NCI-H774 (cell line): ENCODE measurements at places on chromosomes 2 and 18.

GRCh38 chr18:33960417-33960816 lies 264.3 kb downstream of the NOL4 start:
- peak; percentile 41 for DNase-seq

DNA sequence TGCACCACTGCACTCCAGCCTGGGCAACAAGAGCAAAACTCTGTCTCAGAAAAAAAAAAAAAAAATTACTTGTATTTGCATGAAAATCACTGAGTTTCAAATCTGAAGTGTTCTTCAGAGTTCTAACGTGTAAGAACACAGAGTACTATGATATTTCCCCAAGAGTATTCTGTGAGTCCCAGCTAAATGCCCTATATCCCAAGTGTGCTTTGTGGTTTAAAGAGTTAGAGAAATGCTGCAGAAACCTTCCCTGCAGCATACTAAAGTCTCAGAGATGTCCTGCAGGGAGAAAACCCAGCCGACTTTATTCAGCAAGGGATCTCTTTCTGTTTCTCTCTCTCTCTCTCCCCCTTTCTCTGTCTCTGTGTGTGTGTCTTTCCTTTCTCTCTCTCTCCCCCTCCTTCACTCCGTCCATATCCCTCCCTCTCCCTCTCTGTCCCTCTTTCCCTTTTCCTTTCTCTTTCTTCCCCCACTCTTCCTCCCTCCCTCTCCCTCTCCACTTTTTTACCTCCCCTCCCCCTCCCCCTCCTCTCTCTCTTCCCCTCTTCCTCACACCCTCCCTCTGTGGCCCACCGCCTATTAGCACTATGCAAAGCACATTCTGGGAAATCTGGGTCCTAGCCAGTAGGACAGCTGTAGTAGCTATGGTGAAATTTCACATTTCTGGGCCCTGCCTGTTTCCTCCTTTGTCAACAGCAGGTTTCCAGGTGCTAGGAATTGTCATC lies 54.2 kb downstream of the ACTR2 start:
- DNase-seq, result no peak

GRCh38 chr2:126720638-126721037 lies 64.7 kb downstream of the GYPC start:
- no peak for DNase-seq

GRCh38 chr2:14263053-14263452 lies 369.5 kb upstream of the LRATD1 start:
- no peak for DNase-seq

GRCh38 chr2:124024561-124025170 lies 421 bp upstream of the CNTNAP5 start:
- DNase-seq, result no peak

- peak; percentile 26 for DNase-seq
Measured at GRCh38 chr2:109644571-109645275, 30.6 kb downstream of the SOWAHC start.

GRCh38 chr2:187422282-187422681 lies 25.8 kb downstream of the CALCRL start:
- DNase-seq, result no peak

DNA sequence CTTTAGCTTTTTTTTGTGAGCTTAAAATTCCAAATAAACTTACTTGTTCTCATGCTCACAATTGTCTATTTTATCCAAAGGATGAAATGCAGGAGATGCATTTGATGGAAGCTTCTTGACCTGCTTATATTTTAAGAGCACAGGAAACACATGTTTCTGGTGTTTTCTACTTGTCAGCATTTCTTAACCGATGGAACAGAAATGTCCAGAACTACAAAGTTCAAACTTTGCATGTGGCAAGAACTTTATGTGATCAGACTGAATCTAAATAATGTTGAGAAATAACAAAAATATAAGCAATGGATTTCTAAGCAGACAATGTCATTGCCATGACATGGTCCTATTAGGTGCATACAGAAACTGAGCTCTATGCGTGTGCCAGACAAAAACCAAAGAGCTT lies 9.9 kb upstream of the CTLA4 start:
- DNase-seq, result no peak

GRCh38 chr2:142725386-142725785 lies 152.1 kb upstream of the KYNU start:
- DNase-seq, result no peak

- DNase-seq, result no peak
Measured at GRCh38 chr2:97617911-97618310, 28.0 kb upstream of the COX5B start.

- no peak for DNase-seq
Measured at GRCh38 chr2:166246901-166247300, 119.1 kb upstream of the SCN1A start.

GRCh38 chr2:53729143-53729762 lies 38.4 kb upstream of the CHAC2 start:
- no peak for DNase-seq

GRCh38 chr2:180048251-180048650 lies 41.2 kb upstream of the CWC22 start:
- no peak for DNase-seq

DNA sequence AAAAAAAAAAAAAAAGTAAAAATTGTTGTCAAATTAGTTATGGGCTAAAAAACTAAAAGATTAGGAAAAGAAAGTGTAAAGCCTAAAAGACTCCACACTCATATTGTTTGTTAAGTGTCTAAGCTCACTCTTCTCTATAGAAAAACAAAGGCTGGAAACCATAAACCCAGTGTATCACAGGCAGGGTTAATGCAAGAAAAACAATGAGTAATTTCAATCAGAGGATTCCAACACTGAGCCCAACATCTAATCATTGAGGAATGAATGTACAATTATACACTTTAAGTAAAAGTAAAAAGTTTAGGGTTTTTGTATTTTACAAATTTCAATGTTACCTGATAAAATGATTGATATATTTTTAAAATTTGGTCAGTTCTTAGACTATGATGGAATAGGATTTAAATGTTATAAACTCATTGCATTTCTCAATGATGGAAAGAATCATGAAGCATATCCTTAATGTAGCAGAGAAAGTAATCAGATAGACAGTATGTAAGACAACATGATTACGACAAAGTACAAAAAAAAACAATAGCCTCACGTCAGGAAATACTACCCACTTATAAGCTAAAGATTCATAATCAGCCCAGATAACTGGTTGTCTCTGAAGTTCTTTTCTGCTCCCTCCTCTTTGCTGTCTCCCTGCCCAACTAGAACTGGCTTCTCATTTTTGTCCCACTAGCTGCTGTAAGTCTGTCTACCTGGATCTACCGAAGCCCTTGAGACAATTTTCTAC lies 44.5 kb upstream of the SP3 start:
- DNase-seq, result no peak

- no peak for DNase-seq
Measured at GRCh38 chr2:121527009-121527682, 3.5 kb upstream of the RNU4ATAC start.

DNA sequence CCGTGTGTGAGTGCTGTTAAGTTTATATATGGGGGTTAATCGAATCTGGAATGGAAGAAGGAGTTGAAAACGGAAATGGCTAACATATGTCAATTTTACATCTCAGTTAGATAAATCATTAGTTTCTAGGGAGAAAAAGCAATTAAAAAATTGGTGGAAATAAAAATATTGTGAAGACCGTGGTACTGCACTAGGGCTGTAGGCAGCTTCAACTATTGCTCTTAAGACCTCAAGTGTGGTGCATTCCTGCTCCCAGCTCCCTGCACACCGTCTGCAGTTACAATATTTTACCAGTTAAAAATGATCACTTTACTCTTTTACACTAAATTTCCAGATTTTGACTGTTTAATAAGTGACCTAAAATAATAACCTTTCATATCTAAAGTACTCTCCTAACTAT lies 977.3 kb upstream of the POU3F3 start:
- no peak for DNase-seq

DNA sequence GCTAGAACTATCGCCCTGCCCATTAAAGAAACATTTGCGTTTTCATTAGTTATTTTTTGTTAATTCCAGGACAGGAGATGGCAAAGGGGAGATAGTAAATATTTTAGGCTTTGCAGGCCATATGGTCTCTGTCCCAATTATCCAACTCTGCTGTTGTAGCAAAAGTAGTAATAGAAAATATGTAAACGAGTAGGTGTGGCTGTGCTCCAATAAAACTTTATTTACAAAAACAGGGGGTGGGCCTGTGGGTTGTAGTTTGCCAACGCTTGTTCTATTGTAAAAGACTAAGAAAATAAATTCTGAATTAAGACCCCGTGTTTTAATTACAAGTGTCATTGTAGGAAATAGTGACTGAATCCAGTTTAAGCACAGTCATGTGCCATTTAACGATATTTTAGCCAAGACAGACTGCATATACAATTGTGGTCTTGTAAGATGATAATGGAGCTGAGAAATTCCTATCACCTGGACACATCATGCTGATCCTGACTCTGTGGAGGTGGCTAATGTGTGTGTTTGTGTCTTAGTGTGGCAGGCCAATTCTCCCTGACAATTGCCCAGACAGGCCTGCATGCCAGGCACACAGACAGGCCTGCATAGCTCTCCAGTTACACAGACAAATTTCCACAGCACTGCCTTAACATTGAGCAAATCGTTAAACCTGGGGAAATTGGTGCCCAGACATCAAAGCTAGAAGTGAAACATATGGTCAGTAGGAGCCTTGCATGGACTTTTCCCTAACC lies 76.4 kb downstream of the SKA1 start:
- DNase-seq, result no peak

DNA sequence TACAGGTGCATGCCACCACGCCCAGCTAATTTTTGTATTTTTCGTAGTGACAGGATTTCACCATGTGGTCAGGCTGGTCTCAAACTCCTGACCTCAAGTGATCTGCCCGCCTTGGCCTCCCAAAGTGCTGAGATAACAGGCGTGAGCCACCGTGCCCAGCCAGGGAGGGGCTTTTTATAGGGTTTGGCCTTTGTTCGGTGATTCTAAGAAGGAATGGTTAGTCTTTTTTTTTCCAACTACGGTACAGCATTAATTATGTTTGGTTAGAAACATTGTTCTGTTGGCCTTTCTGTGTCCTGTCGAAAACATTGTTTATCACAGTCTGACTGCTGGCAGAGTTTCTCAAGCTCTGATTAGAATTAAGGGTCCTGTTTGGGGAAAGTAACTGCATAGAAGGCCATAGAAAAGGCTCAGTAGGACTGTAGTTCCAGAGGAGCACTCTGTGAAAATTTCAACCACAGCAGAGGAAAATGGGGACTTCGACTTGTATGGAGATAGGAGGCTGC lies 19.3 kb upstream of the SMCHD1 start:
- DNase-seq, result no peak

DNA sequence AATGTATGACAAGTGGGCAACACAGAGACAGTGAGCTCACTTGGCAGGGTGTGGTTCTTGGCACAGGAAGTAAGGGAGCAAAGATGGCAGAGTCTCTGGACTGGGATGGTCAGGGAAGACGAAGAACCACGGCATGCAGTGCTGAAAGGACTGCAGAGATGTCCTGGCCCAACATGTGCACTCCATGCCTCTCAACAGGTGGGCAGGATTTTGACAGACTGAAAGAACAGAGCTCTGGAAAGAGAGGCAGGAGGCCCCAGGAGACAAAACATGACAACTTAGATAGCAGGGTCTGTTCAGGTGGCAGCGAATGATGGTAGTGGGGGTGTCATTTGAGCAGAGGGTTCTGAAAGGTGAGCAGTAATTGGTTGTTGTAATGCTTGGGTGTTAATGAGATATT lies 180.3 kb downstream of the FHOD3 start:
- no peak for DNase-seq

DNA sequence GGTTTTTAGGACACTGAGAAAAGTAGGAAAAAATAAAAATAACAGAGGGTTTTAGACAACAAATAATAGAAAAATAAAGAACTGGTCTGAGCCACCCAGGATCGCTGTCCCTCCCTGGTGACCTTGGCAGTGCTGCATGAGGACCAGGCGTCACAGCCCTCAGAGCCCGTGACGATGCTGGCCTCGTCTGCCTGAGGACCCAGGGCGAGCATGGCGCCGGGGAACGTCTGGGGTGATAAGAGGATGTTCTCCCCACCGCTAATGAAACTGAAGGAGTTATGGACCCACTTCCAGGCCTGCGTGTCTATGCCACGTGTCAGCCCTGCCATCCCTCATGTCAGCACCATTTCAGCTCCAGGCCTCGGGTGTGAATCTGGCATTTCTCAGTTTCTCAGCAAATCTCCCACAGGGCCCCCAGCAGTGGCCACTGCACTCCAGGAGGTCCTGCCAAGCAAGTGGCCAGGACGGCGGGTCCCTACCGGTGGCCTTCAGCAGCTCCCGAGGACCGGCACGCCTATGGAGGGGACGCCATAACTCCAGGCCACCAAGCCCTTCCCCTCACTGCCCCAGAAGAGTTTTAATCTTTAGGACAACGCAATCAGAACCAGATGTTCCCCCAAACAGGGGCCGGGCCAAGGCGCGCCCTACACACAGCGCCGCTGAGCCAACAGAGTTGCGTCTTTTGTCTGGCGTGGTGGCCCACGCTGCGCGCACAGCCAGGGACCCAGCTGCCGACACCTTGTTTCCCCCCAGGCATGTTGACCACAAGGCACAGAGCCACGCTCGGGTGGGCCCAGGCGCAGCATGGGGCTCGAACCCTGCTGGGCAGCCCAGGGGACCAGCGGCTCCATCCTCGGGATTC lies 179.7 kb downstream of the TWIST2 start:
- DNase-seq, result no peak

DNA sequence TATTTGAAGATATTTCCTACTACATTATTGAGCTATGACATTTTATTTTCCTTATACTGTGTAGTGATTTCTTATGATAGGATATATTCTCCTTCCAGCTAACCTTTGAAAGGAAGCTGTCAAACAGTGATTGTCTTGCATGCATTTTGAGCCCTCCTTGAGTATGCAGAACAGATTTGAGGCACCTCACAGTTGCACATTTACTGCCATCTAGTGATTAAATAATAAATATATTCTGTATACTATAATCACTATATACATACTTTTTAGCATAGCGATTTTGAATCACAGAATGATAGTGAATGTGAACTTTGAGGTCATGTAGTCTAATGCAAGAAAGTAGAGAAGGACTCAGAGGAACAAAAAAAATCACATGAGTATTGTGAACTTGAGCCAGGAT lies 268.4 kb upstream of the CDH19 start:
- DNase-seq, result no peak

- no peak for DNase-seq
Measured at GRCh38 chr18:54284981-54285785, 15.9 kb downstream of the POLI start.

DNA sequence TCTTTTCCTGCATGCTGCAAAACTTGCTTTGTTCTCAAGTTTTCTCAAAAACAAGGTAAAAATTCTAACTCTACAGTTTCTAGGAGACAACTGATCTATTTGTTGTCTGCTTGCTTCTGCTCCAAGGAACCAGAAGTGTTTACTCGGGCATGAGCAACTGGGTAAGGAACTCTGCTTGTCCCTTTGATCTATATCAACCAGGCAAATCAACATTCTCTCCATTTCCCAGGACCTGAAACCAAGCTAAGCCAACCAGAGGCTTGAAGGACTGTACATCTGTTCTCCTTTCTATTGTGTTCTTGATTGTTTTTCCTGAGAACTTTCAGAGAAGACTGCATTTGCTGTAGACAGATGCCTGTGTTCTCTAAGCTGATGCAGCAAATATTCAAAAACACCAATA lies 335.0 kb upstream of the KCNH7 start:
- DNase-seq, result no peak

- no peak for DNase-seq
Measured at GRCh38 chr2:29157131-29157530, 41.9 kb downstream of the CLIP4 start.

- DNase-seq, result no peak
Measured at GRCh38 chr2:50746526-50746925, 285.4 kb downstream of the NRXN1 start.
